ENCODE measurements at places on chromosomes 12 and 14.
A peak's percentile ranks its signal among the peaks of the same experiment; 100 is the strongest.

DNA sequence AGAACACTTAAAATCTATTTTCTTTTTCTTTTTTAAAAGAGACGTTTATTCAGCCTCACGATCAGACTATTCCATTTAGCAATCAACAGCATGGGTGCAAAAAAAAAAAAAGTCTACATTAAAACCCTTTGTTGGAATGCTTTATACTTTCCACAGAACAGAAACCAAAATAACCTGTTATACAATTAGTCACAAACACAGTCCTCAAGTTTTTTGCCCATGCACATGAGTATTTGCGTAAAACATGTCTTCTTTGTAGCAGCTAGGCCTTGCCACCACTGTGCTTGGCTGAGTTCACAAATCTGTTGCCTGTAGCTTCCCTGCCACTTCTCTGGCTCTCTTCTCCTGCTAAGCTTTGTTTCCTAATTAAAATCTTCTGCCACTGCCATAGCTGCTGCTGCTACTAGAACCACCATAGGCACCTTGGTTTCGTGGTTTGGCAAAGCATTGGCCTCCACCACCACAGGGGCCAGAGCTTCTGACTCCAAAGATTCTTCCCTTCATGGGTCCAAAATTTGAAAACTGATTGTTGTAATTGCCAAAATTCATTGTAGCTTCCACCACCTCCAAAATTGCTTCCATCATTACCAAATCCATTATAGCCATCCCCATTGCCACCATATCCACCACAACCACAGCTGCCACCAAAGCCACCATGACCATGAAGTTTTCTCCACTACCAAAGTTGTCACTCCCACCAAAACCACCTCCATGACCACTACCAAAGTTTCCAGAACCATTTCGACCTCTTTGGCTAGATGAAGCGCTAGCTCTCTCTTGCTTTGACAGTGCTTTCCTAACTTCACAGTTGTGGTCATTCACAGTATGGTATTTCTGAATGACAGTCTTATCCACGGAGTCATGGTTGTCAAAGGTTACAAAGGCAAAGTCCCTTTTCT, 38.1 kb downstream of the KLRG1 start:
- peak; percentile 19 for DNase-seq

DNA sequence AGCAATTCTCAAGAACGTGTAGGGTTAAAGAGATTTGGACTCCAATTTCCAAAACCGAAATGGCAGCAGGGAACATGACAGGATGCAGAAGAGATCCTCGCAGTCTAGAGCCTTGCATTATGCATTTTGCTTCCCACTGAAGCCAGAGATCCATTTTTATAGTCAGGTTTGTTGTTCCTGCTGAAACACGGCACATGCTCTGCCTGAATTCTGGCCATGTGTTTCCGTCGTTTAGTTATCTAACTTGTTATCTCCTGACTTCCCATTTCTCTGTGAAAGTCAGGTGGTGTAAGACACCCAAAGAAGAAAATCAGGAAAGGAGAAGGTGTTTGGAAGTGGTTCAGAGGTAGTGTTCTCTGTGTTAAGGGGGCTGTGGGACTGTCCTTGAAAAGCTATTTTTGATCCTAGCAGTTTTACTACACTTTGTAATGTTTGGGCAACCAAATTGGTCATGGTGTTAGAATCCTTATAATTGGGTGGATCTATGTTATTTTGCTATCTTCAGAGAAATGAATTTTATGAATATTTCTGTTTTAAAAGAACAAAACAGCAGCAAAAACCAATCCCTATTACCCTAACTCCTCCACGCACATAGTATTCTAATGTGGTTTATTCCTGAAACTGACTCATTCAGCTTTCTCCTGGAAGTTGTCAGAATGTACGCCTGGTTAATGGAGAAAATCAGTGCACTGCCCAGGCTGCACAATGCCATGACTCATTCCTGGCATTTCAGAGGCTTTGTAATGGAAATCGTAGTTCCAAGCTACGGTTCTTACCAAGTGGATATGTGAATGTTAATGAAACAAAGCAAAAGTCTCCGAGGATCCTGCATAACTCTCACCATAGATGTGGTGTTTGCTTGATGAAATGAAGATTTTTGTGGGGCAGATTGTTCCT, 110.1 kb downstream of the SAMD4A start:
- no peak for DNase-seq

DNA sequence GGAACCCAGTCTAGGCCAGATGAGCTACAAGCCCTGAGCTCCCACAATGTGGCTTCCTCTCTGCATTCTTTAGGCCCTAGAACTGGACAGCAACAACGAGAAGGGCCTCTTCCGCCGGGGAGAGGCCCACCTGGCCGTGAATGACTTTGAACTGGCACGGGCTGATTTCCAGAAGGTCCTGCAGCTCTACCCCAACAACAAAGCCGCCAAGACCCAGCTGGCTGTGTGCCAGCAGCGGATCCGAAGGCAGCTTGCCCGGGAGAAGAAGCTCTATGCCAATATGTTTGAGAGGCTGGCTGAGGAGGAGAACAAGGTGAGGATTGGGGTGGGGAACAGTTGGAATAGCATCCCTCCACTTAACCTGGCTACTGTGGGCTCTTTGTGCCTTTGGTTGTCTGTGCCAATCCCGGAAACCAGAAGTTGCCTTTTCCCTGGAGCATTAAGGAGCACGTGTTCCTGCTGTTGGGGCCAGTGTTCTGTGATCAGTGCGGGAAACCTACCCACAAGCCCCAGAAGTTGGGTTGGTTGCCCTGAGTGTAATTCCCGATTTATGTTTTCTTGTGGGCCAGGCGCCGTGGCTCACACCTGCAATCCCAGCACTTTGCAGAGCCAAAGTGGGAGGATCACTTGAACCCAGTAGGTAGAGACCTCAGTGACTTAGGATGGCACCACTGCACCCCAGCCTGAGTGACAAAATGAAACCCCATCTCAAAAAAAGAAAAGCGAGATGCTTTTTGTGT, 6.4 kb downstream of the FKBP4 start:
- no peak for DNase-seq

GRCh38 chr12:108826101-108826806, 31.1 kb downstream of the SSH1 start:
- no peak for DNase-seq

- no peak for DNase-seq
Measured at GRCh38 chr14:43407706-43408105, 1099.4 kb downstream of the FSCB start.

GRCh38 chr14:52553671-52554575, 1.3 kb downstream of the GPR137C start:
- peak; percentile 68 for DNase-seq

DNA sequence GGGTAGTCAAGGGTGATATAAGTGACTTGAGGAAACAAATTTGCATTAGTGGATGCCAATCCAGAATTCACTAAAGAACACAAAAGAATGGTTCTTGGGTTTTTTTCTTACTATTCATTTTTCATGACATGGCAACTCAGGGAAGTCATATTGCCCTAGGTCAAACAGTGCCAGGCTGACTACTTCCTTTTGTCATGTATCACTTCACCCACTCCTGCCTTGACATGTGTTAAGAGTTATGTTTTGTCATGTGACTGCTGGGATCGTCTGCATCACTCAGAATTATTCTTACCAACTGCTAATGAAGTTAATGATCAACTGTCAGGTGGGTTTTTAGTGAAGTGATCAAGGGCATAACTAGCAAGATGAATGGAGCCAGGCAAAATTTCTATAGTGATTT, 74.2 kb downstream of the PRORP start:
- DNase-seq: no peak

GRCh38 chr12:20438299-20438779, 70.0 kb downstream of the PDE3A start:
- no peak for DNase-seq

DNA sequence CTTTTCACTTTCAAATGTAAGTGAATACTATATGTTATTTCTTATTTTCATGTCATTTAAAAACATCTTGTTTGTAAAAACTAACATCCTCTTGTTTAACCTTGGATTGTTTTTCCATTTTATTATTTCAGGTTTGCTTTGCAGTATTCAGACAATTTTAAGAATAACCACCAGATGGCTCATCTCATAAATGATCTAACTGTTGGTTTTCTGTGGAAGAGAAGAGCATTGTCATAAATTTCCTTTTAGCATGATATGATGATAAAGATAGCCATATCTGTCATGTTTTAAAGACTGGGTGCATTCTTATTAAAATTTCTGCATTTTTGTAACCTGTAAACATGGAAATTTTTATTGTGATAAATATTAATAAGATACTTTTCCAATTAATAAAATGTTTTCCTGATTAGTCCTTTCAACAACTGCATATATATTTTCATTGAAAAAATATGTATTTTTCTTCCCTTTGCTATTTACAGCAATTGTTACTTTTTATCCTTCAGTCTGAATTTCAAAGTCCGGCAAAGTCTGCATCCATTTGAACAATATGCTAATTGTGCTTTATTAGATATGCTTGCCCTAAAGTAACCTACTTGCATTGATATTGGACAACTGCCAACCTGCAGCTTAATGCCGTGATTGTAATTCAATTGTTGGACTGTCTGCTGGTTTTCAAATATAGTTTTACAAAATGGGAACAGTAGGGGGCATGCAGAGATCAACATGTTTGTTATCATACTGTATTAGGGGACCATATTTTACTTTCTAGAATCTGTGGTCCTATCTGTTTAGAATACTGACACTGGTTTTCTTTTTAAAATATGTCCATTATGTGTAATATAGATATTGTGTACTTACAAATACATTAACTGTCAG, 163.4 kb downstream of the GARIN6 start:
- DNase-seq: no peak

DNA sequence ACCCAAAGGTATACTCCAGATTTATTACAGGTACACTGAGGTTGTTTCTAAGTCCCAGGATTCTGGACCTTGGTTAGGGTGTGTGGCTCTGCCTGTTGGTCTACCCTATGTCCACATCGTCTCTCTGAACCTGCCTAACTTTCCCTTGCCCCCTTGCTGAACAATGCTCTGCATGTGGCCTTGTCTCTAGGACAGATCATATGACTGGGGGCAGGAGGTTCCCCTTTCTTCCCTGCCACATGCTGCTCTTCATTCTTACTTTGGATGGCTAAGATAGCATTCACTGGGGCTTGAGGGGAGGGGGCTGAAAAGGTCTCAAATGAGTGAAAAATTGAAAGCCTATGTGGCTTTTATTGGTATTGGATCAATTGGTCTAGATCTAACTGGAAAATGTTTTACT, 49.2 kb downstream of the MBIP start:
- no peak for DNase-seq

GRCh38 chr12:107736914-107737313, 24.0 kb downstream of the PRDM4 start:
- DNase-seq: no peak

DNA sequence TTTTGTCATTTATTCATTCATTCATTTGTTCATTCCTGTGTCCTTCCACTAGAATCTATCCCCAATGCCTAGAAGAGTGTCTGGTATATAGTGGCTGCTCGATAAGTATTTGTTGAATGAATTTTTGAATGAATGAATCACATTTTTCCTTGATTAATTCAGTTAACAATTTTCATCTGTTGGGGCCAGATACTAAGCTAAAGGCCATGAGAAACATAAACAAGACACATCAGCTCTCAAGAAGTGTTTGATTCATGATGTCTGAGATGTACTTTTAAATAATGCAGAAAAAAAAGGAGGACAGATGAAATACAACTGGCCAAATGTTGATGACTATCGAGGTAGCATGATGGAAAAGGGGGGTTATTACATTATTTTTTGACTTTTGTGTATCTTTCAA, 48.1 kb upstream of the TMED10 start:
- DNase-seq: no peak

GRCh38 chr12:31519511-31519910, 71.4 kb downstream of the DENND5B start:
- DNase-seq: no peak
